ENCODE measurements at places on chromosomes 5 and 9. TPM values are rescaled to one million over a fixed set of nuclear protein-coding genes. Genes with fewer than 3 reads are reported as not detected.

The PCDHB13 gene
- total RNA-seq: not detected

The ADAMTSL2 gene
- not detected for total RNA-seq

GRCh38 chr9:78044189-78044588, 12.6 kb upstream of the GNAQ start:
- H3K4me3 ChIP-seq: no peak overlapping the region
- DNase-seq: no peak
- peaks cover 6% of the 10 kb centered on the region for H3K27me3 ChIP-seq
- no peaks in the 10 kb centered on the region for H3K4me1 ChIP-seq
- H3K36me3 ChIP-seq: no peaks in the 10 kb centered on the region

- no peaks in the 10 kb centered on the region for H3K36me3 ChIP-seq
- no peak overlapping the region for H3K4me3 ChIP-seq
- DNase-seq: no peak
- peaks cover 1% of the 10 kb centered on the region for H3K27me3 ChIP-seq
- H3K4me1 ChIP-seq: no peaks in the 10 kb centered on the region
These were observed 139.7 kb upstream of the RUSC2 start for GRCh38 chr9:35350212-35350611.

DNA sequence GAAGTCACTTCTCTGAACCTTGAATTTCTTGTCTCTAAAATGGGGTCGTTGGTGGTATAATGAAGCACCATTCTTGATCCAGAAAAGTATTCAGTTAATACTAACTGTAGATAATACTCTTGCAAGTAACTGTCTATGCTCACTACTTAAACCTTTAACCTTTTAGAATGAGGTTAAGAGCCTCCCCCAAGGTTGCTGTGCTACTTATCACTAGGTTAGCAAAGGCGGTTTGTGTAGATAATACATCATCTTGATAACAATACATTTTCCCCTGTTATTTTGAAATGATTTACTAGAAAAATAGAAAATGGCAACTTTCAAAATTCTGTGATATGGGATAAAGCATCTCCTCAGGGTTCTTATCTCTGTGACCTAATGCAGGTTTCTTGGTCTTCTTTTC, 12.6 kb downstream of the MAP3K1 start:
- H3K27ac ChIP-seq: no peak overlapping the region
- H3K4me3 ChIP-seq: no peak overlapping the region
- no peak for DNase-seq
- peaks cover 85% of the 10 kb centered on the region for H3K4me1 ChIP-seq
- peaks cover 35% of the 10 kb centered on the region for H3K36me3 ChIP-seq
